ENCODE measurements at places on chromosomes 5 and 9.

DNA sequence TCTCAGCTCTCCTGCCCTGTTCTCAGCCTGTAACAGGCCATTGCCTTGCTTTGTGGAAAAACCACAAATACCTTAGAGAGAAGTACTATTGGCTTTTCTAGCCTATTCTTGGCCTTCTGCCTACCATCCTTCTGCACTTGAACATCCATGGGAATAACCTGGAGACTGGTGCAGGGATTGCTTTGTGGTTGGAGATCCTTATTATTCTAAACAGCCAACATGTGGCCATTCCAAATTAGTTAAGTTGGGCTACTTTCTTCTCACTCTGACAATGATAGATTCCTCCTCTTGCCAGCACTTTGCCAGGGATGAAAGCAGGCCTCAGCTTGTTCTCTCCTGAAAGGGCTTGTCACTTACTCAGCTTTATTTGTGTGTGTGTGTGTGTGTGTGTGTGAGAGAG is 240.4 kb downstream of the GLIS3 start:
- no peak overlapping the region for H3K4me3 ChIP-seq
- H3K4me1 ChIP-seq = no peaks in the 10 kb centered on the region
- peaks cover 12% of the 10 kb centered on the region for H3K36me3 ChIP-seq
- no peak for DNase-seq

GRCh38 chr5:30959238-30959637 is 234.2 kb upstream of the CDH6 start:
- no peaks in the 10 kb centered on the region for H3K36me3 ChIP-seq
- H3K4me1 ChIP-seq = no peaks in the 10 kb centered on the region
- H3K4me3 ChIP-seq = no peak overlapping the region
- H3K27me3 ChIP-seq = no peaks in the 10 kb centered on the region

DNA sequence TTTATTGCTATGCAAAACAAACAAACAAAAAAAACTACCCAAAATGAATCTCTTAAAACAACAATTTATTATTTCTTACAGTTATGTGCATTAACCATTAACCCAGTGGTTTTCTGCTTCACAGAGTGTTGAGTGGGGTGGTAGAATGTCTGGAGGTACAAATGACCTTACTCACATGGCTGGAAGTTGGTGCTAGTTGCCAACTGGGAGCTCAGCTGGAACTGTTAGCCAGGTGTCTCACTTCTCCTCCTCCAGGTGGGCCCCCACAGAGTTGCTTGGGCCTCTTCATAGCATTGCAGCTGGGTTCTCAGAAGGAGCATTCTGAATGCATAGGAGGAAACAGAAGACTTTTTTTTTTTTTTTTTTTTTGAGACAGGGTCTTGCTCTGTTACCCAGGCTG is 10.5 kb upstream of the B4GALT1 start:
- H3K4me3 ChIP-seq = no peak overlapping the region
- peaks cover 2% of the 10 kb centered on the region for H3K27me3 ChIP-seq
- H3K36me3 ChIP-seq = no peaks in the 10 kb centered on the region
- DNase-seq = no peak
- no peaks in the 10 kb centered on the region for H3K4me1 ChIP-seq

DNA sequence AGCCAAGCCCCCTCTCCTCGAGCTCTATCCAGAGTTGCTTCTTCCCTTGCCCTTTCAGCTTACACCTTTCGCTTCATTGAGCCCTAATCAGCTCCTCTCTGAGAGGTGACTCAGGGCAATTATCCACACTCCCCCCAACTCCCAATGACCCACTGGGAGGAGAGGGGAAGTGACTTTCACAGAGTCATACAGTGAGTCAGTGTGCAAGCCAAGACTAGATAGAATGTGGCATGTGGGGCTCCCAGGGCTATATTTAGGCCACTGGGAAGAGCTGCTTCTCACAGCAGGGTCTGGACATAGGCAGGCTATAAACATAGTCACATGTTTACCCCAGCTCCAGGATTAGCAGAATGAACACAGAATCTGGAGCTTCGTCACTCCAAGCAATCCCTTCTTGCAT is 57.4 kb downstream of the NRG2 start:
- no peaks in the 10 kb centered on the region for H3K4me1 ChIP-seq
- no peaks in the 10 kb centered on the region for H3K36me3 ChIP-seq
- peaks cover under 1% of the 10 kb centered on the region for H3K27me3 ChIP-seq

DNA sequence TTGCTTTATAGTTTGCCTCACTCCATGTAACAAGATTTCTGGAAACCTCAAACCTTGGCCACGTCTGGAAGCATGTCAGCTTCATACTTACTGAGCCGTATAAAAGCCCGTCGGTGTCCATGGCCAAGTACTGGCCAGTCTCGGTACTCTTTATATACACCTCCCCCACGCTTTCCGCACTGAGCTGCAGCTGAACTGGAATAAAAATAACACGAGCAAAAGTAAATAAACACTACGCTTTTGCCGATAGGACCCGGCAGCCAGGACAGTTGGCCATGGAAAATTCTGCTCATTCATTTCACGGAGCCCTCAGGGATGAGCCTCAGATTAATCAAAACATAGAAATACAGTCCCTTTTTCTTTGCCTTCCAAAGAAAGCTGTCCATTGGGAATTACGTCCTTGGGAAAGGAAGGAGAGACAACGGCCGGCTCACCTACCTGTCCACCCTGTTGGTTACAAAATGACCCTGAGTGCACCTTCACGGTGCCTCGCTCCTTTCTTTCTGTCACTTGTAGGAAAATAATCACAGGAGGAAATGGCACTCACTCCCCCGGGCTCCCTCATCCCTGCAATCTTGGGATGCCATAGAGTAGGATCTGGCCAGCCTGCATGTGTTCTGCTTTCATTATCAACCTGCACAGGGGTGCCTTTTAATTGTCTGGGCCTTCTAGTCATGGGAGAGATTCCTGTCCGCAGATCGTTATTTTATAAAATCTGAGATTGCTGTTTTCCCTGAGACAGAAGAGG is 85.1 kb downstream of the FGF1 start:
- no peaks in the 10 kb centered on the region for H3K36me3 ChIP-seq
- H3K27ac ChIP-seq = no peak overlapping the region
- DNase-seq = no peak
- H3K4me1 ChIP-seq = no peaks in the 10 kb centered on the region
- peaks cover 1% of the 10 kb centered on the region for H3K27me3 ChIP-seq
- no peak overlapping the region for H3K4me3 ChIP-seq

DNA sequence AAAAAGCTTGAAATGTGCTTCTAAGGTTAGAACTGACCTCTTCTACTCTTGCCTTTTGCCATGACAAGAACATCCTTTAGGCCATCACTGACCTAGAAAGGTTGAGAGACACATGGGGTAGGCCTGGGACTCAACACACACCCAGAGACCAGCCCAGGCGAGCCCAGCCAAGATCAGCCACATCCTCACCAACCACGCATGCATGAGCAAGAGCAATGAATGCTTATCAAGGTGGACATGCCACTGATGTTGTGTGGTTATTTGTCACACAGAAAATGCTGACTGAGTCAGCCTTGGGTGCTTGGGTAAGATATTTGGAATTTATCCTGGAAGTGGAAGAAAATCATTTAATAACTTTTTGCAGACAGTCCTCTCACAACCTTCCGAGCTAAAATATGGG is 39.4 kb downstream of the SMIM23 start:
- H3K27ac ChIP-seq = no peak overlapping the region
- no peak for DNase-seq
- no peak overlapping the region for H3K4me3 ChIP-seq
- peaks cover 2% of the 10 kb centered on the region for H3K27me3 ChIP-seq

DNA sequence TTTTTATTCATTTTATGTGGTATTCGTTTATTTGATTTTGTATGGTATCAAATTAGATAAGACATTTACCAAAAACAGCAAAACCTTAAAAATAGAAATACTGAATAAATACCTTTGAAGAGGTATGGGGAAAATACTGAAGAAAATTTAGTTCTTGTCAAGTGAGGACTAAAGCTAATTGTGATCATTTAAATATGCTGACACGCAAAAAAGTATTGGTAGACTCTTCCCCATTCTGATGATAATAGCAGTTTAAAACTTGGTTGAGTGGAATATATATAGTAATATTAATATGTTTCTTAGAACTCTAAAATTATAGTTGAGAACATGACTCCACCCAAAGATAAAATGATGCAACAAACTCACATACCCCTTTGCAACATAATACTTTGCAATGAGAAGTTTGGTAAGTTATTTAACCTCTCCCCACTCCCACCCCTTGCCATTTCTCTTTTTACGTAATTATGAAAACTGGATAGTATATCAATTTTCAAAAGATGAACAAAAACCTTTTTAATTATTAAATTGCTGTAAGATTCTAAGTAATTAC is 30.1 kb upstream of the SNX24 start:
- no peak overlapping the region for H3K4me3 ChIP-seq
- DNase-seq = no peak
- H3K4me1 ChIP-seq = peaks cover 7% of the 10 kb centered on the region
- no peak overlapping the region for H3K27ac ChIP-seq
- no peaks in the 10 kb centered on the region for H3K27me3 ChIP-seq
